ENCODE measurements at places on chromosomes 13 and 19.

GRCh38 chr13:34730961-34731360, 211.1 kb upstream of the NBEA start:
- DNase-seq: no peak

GRCh38 chr13:109345433-109345941, 440.9 kb downstream of the IRS2 start:
- no peak for DNase-seq

DNA sequence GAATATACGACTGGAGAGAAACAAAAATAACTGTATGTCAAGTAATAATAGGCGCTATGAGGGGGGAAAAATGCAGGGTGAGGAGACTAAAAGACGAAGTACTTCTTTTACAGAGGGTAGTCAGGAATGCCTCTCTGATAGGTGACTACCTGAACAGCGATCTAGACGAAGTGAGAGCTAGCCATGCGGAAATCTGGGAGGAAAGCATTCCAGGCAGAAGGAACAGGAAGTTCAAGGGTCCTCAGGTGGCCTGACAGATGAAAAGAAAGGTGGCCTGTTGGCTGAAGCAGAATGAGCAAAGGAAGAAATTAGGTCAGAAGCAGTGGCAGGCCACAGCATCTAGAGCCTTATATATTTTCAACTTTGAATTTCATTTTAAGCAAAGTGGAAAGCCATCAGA, 13.3 kb downstream of the ZDHHC20 start:
- no peak for DNase-seq

DNA sequence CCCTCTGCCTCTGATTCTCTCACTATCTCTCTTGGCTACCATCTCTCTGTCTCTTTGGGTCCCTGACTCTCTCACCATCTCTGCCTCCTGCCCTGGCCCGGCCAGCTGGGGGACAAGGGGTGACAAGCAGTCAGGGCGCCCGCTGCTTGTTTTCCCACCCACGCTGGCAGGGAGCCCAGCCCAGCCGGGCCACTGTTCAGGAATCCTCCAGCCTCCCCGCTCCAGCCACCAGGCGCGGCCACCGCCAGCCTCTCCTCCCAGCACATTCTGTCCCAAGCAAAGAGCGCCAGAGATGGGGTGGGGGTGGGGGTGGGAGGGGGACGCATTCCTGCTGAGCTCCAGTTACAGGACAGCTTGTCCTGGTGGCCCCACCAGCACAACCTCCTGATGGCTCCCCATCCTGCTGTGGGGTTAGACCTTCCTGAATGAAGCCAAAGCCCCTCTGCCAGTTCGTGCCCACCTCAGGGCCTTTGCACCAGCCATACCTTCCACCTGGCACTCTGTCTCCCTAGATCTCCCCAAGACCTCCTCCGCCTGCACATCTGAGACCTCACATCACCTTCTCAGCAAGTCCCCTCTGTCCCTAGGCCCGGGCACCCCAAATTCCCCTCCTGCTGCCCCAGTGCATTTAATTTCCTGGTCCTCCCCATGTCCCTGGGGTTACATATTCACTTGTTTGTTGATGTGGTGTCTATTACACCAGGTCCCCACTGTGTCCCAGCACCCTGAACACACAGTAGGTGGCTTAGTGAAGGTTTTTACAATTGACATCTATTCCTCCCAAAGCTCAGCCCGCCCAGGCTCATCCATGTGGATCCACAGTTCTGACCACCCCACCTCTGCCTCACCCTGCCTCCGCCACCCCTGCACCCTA, 12.5 kb downstream of the ARRDC2 start:
- no peak for DNase-seq

GRCh38 chr19:29724102-29724641, 9.1 kb upstream of the C19orf12 start:
- DNase-seq: peak; percentile 48

- peak; percentile 75 for DNase-seq
Observed at GRCh38 chr19:49106648-49107135, 7.5 kb upstream of the LIN7B start.

DNA sequence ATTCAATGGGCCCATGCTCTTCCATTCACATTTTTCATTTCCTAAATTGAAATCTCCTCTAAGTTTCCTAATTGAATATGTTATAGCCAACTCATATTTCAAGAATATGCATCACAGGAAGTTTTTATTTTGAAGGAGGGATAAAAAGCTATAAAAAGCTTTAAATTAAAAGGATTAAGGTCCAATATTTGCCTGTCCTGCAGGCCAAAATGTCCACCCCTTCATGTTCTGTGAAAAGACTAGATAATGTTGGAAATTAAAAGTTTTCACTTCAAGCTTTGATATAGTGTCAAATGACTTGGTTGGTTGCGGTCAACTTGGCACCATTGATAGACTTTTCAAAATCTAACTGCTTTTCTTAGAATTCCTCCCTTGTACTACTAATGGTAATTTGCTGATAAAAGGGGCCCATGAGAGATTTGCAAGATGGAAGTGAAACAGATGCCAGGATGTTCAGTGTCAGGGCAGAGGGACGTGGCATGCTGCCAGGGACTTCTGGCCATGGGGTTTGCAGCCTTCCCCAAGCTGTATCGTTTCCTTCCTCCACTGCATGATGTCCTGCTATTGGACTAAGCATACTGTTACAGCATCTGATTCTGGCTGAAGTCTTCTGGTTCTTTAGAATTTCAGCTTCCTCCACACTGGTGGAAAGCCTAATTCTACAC, 547.3 kb upstream of the MIR17HG start:
- DNase-seq: no peak

DNA sequence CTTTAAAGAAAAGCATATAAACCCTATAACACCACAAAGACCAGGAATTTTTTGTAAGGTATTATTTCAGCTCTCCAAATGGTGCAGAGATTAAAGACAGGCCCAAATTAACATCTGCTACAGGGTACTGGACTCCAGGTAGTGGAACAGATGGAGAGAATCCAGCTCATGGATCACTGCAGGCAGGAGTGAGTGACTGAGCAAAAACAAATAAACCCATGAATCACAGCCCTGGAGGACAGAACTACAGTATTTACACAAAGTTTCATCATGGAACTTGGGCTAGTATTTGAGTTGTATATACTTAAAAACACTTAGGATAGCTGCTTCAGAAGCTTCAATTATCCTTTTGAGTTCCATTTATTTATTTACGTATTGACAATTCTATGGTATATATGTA, 132.8 kb upstream of the SPRY2 start:
- DNase-seq: no peak
